Activated CD4-positive, alpha-beta T cell treated with anti-CD3 and anti-CD28 coated beads for 36 hours (primary cell): ENCODE measurements at places on chromosomes 6 and 20. TPM values are rescaled to one million over a fixed set of nuclear protein-coding genes. Genes with fewer than 3 reads are reported as not detected.

GRCh38 chr20:57281900-57282299 lies 15.5 kb upstream of the BMP7 start:
- DNase-seq, result no peak

- DNase-seq, result no peak
Measured at GRCh38 chr6:110448846-110449540, 27.4 kb downstream of the SLC22A16 start.

PDYN gene
- not detected for total RNA-seq

DNA sequence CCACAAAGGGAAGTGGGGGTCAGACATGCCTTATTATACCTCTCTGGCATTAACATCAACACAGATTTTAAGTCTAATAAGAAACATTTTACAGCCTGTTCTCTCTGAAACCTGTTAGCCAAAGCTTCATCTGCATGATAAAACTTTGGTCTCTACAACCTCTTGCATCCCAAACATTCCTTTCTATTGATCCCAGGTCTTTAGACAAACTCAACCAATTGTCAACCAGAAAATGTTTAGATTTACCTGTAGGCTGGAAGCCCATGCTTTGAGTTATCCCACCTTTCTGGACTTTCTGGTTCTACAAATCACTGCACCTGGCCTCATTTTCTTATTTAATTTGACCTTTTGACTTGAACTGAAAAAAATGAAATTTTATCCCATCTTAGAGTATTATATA lies 20.8 kb downstream of the MCM8 start:
- no peak for DNase-seq

DCDC2 gene
- total RNA-seq, result 0.23 TPM
